SIG-M5 (cell line): ENCODE measurements at places on chromosomes 6 and 20.
A peak's percentile ranks its signal among the peaks of the same experiment; 100 is the strongest.

- no peak for DNase-seq
Measured at GRCh38 chr6:76861403-76861802, 601.9 kb downstream of the HTR1B start.

GRCh38 chr20:57857969-57858368 lies 148.2 kb upstream of the PMEPA1 start:
- DNase-seq: no peak

DNA sequence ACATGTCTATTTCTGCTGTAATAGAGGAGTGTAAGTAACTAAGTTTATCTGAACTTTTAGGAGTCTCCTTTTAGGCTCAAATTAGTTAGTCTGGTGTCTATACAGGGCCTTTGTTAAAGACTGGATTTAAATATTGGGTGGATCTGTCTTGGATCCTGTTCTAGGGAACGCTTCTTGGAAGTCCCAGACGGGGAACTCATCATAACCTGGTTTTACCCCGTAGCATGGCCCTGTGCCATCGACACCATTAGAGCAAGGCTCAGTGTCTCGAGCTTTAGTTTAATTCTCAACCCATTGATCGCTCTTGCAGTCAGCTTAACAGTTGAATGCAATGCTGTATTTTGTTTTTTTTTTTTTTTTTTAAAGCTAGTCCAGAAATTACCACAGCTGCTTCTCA lies 89.9 kb downstream of the CARMIL1 start:
- DNase-seq: no peak

DNA sequence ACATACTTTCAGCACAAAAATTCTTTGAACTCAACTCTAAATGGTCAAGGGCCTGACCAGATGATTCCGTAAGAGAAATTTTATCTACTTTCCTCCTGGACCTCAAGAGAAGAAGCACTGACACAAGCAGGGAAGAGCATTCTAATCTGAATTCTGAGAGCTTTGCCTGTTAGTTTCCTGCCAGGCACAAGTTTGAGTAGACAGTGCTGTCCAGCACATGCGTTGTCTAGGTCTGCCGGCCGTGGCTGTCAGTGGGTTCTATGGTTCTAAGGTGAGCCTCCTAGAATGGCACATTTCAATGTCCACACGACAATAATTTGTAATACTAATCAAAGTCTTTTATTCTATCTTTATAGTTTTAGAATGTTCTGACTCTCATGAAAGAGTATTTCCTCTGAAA lies 91.9 kb downstream of the RFPL4B start:
- DNase-seq: no peak

GRCh38 chr20:49979030-49979832 lies 3.5 kb upstream of the SNAI1 start:
- no peak for DNase-seq

- no peak for DNase-seq
Measured at GRCh38 chr20:39381595-39381994, 419.5 kb downstream of the DHX35 start.

GRCh38 chr20:34089655-34090345 lies 22.2 kb downstream of the EIF2S2 start:
- DNase-seq: no peak

DNA sequence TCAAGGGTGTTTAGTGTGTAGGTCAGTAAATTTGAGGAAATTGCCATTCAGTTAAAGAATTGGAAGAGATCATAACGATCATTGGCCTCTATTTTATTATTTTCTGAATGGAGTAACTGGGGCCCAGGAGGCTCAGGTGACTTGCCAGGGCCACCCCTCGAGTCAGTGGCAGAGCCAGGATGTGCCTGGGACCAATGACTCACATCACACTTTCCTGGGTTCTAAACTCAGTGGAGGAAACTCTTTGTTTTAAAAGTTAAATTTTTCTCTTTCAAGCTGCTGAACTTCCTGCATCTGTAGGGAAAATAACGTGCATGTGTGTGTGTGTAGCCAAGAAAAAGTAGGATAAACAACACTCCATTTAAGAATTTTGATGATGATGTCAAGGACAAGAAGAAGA lies 135.5 kb downstream of the MYLK4 start:
- DNase-seq: no peak

DNA sequence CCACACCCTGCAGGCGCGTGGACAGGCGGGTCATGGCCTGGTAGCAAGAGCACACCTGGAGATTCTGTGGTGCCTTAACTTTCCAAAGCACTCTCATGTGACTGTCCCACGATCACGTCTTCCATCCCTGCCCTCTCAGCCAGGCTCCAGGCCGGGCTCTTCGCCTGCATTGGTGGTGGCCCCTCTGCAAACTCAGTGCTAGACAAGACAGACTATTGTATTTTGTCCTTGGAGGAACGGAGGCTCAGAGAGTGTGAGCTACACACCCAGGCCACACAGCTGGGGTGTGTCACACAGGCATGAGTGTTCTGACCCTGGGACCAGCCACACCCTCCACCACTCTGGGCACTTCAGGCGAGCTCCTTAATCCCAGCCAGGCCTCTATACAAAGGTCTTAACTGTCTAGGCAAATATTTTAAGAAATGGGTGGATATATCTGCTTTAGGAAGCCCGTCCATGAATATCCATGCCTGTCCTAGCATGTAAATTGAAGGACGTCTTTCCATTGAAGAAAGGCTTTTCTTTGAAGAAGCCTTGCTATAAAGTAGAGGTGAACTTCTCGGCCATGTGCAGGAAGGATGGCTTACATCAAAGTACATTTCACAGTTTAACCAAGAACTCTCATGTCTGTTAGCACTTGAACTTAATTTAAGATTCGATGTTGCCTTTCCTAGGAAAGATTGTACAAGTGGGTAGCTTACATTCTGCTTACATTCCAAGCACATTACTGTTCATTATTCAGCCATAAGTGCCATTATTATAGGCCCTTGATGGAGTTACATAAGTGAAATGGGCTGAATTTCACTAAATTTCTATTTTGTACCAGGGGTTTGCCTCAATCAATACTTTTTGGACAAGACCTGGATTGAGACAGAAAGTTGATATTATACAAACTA lies 263.9 kb downstream of the DLL1 start:
- no peak for DNase-seq

GRCh38 chr6:159769470-159769869 lies 7.6 kb downstream of the ACAT2 start:
- no peak for DNase-seq

DNA sequence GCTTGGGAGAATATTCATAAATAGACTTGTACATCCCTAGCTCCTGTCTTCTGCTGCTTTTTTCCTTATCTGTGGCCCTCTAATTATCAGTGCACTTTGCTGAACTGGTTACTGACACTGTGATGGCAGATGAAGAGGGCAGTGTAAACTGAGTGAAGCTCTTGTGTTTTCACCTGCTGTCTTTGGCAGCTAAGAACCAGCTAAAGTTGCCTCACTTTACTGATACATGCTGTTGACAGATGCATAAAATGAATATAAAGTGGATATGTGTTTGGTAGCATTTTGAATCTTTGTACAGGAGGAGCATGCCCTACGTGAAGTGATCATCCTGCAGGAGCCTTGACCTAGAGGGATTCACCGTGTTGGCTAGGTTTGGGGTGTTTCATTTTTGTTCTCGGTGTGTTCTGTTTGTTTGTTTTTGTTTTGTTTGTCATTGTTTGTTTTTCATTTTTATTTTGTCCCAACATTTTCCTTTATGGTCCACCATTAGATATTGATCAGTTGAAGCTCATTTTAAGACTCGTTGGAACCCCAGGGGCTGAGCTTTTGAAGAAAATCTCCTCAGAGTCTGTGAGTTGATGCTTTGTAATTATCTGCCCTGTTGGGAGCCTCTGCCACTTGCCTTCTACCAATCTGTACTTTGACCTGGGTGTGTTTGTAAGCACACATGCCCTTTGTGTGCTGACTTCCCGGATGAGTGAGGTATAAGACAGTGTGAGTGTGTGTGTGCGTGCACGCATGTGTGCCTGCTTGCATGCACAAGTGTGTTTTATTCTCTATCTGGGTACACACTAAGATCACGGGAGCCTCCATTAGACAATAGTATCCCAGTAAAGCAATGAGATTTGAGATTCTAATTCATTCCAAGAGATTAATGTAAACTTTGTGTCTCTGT lies 34.6 kb upstream of the MAPK13 start:
- DNase-seq: no peak

DNA sequence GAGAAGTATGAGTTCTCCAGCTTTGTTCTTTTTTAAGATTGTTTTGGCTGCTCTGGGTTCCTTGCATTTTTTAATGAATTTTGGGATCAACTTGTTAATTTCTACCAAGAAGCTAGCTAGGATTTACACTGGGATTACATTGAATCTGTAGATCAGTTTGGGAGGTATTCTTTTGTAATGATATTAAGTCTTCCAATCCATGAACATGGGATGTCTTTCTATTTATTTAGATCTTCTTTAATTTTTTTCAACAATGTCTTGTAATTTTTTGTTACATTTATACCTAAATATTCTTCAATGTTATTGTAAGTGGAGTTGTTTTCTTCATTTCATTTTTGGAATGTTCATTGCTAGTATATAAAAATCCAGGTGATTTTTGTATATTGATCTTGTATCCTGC lies 12.5 kb downstream of the PRIM2 start:
- no peak for DNase-seq

- no peak for DNase-seq
Measured at GRCh38 chr20:50762435-50763220, 31.2 kb downstream of the PARD6B start.

- DNase-seq: no peak
Measured at GRCh38 chr6:150638267-150638666, 38.6 kb downstream of the PLEKHG1 start.

DNA sequence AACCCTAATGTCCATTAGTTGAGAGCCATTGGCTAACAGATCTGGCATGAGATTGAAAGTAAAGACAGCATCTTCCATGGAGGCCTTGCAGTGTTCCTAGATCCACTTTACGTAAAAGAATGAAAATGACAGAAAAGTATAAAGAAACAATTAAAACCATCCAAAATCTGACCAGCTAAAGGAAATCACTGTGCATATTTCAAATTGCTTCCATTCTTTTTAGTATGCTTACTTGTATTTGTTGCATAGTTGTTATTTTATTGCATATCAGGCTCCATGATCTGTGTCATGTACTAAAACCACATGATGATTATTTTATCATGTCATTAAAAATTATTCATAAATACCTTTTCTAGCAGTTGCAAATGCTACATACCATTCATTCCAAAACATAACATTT lies 67.9 kb downstream of the GCLC start:
- DNase-seq: no peak

GRCh38 chr6:98529364-98529763 lies 305.0 kb upstream of the POU3F2 start:
- DNase-seq: no peak

DNA sequence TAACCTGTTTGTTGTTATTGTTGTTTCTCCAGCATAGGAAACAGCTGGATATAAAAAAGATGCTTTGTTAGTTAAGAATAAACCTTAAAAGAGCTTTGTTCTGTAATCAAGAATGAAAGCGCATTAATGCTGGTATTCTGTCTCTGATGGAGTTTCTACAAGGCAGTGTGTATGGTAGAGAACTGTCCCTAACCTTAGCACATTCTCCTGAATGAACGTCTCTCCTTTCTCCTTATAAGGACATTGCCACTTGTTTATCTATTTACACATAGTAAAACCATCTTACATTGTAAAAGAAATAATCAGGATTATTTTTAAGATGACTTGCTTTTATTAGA lies 33.8 kb upstream of the LCA5 start:
- DNase-seq: no peak

GRCh38 chr6:16277101-16277981 lies 39.0 kb downstream of the GMPR start:
- peak; percentile 15 for DNase-seq

GRCh38 chr6:14671261-14671681 lies 553.7 kb downstream of the CD83 start:
- DNase-seq: no peak

GRCh38 chr6:136415351-136416007 lies 125.8 kb upstream of the BCLAF1 start:
- peak; percentile 21 for DNase-seq

DNA sequence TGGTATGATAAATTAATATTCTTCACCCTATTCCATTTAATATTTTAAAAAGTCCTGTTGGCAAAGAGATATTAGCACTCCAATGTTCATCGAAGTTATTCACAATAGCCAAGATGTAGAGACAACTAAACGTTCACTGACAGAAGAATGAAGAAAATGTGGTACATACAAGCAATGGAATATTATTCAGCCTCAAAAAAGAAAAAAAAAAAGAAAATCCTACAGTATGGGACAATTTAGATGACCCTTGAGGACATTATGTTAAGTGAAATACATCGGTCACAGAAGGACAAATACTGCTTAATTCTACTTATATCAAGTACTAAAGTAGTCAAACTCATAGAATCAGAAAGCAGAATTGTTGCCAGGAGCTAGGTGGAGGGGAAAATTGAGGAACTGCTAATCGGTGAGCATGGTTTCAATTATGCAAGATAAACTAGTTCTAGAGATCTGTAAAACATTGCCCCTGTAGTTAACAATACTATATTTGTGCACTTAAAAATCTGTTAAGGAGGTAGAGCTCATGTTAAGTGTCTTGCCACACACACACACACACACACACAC lies 4.7 kb downstream of the GCLC start:
- no peak for DNase-seq
